ENCODE measurements at places on chromosomes 1 and 21.

DNA sequence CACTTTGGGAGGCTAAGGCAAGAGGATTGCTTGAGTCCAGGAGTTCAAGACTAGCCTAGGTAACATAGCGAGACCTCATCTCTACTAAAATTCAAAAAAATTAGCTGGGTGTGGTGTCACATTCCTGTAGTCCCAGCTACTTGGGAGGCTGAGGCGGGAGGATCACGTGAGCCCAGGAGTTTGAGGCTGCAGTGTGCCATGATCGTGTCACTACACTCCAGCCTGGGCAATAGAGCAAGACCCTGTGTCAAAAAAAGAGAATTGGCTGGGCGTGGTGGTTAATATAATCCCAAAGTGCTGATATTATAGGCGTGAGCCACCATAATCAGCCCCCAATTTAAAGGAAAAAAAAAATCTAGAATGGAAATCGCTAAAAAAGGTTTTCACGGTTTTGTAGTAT lies 7.0 kb downstream of the MACO1 start:
- DNase-seq = no peak

GRCh38 chr1:231969076-231969475 lies 342.5 kb downstream of the DISC1 start:
- no peak for DNase-seq

DNA sequence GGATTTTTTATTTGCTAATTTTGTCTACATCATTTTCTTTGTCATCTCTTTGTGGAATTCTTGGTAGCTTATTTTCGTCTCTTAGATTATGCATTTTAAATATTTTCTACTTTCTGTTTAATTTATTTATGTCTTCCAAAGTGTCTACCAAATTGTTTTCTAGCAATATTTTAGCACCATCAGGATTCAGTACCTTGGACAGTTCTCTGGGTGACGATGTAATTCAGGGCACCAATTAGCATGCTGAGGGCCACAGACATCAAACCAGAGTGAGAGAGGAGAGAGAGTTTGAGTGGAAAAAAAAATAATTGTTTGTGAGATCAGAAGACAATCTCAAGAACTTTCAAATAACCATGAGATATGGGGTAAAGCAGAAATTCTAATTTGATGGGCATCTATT lies 169.8 kb upstream of the CXADR start:
- no peak for DNase-seq

- DNase-seq = no peak
Observed at GRCh38 chr1:1631782-1632420, at the start of gene MMP23B. Gene MMP23B, plus strand, starts transcription at chr1:1632173. Its CDS starts 46 bp downstream, at chr1:1632219.

DNA sequence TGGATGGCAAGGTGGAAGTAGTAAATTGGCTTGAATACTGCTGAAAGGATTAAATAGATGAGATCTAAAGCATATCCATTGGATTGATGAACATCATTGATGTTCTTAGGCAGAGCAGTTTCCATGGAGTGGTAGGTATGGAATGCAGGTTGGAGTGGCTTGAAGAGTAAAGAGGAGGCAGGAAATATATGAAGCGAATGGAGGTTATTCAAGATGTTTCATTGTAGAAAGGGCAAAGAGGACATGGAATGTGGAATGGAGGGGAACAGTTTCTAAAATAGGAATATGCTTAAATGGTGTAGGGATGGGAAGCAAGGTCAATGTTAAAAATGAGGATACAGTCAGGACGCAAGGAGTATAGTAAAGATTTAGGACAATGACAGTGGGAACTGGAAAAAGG lies 6.1 kb downstream of the OSBPL9 start:
- DNase-seq = no peak

DNA sequence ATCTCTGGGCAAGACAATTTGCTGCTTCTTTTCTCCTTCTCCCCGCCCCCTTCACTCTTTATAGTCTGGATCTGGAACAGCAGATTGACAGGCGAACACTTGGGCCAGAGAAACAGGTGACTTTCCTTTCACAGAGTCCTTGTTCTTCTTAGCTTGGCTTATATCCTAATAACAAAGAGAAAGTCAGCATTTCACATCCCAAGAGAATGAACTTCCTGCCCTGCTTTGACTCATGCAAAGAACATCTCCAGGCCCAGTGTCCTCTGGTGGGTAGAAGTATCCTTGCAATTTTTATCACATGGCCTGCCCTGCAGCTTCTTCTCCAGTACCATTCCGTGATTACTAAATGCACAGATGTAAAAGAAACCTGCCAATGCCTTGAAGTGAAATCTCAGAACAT lies 764.4 kb downstream of the ADGRL2 start:
- no peak for DNase-seq

DNA sequence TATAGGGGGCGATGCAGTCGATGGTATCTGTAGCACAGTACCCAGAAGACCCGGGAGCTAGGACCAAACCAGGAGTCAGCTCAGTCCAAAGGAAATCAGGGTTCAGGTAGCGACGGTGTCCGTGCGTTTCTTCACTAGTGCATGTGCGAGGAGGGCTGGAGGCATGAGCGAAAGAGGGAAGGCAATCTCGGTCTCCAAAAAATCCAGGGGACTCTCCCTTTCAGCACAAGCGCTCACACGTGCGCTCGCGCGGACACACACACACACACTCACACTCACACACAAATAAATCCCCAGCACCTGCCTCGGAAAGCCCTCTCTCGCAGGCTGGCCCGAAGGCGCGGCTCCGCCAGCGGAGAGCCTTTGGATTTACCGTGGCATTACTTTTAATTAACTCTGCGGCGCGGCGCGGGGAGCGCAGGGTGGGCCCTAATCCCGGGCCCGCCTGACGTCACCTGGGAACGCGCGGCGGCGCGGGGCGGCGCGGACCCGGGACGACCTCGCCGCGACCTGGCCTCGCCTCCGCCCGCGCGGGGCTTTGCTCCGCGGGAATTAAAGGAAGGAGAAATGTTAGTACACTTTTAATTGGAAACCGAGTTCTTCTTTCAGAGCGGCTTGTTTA lies 121.2 kb downstream of the LMX1A start:
- DNase-seq = no peak

DNA sequence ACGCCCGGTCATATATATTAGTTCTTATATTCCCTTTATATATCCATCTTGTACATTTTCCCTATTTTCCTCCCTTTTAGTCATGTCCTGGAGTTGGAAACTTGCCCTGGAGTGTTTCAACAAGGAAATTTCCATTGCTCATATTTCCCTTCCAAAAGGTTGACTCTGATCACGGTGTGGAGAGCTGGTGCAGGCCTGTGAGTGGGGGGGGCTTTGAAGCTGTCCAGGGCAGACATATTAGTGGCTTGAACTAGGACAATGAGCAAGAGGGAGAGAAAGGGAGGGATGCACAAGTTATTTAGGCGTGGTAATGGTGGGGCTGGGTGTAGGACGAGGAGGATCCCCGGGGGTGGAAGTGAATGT lies 30.4 kb upstream of the TMEM61 start:
- no peak for DNase-seq

- DNase-seq = no peak
Observed at GRCh38 chr1:157042846-157043245, 2.7 kb downstream of the ARHGEF11 start.

GRCh38 chr1:38962113-38962512 lies 20.5 kb upstream of the RHBDL2 start:
- no peak for DNase-seq

DNA sequence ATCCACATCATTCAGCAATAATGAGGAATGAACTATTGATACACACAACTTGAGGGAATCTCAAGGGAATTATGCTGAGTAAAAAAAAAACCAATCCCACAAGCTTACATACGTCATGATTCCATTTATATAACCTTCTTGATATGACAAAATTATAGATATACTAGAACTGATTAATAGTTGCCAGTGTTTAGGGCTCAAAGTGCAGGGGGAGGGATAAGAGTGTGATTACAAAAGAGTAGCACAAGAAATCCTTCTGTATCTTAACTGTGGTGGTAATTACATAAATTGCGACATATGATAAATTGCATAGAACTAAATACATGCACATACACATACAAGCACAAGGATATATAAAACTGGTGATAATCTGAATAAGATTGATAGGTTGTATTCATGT lies 13.5 kb downstream of the DIRAS3 start:
- DNase-seq = no peak

GRCh38 chr1:116375148-116375886 lies 2.3 kb downstream of the ATP1A1 start:
- DNase-seq = no peak

GRCh38 chr1:158140764-158141192 lies 39.9 kb upstream of the CD1D start:
- DNase-seq = no peak

DNA sequence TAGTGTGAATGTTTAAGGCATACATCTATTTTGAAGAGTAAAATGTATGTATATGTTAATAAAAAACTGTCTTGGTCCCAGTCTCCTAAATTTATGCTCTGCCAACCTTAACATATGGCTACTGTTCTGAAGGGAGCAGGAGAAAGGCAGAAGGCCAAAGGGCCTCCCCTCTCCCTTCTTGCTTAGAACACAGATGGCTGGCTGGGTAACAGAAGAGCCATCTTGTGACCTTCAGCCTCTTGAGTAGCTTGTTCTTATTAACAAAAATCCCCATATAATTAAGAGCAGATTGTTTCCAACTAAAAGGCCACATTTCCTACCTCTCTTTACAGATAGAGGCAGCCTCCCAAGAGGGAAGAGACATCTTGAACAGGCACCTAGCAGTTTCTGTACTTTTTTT lies 36.1 kb downstream of the EPB41 start:
- DNase-seq = no peak

DNA sequence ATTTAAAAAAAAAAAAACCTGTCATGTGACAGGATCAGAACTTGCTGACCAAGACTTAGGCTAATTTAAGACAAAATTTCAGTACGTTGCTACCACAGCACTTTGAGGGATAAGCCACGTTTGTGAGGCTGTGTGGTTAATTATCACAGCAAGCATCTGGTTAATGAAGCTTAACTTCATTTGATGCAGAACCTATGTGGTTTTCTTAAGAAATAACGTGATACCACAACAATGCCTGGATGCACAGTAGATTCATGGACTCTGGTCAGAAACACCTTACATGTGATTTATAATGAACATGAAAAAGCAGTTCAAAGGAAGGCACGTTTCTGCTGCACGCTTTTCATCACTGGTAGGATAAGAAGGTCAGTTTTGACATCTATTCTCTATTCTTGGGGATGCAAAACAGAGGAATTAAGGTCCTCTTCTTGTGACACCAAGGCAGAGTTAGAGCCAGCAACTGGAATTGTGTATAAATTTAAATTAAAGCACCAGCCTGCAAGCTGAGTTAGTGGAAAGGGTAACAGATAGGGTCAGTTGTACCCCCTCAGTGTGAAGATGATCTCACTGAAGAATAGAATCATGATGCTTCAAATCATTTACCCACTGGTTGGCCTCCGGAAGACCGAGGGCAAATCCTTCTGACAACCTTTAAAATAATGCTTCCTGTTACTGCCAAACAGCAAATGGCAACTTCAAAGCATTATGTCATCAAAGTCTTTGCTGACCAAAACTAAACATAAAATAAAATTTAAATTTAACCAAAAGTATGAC lies 6.0 kb upstream of the KRTAP8-1 start:
- DNase-seq = no peak

- no peak for DNase-seq
Observed at GRCh38 chr1:40645118-40645680, 20.3 kb downstream of the RIMS3 start.

- DNase-seq = no peak
Observed at GRCh38 chr1:218705391-218705790, 360.3 kb downstream of the TGFB2 start.

- no peak for DNase-seq
Observed at GRCh38 chr1:24673341-24673740, 30.2 kb downstream of the SRRM1 start.

GRCh38 chr1:22420455-22421053 lies 31.1 kb upstream of the ZBTB40 start:
- peak; percentile 18 for DNase-seq

DNA sequence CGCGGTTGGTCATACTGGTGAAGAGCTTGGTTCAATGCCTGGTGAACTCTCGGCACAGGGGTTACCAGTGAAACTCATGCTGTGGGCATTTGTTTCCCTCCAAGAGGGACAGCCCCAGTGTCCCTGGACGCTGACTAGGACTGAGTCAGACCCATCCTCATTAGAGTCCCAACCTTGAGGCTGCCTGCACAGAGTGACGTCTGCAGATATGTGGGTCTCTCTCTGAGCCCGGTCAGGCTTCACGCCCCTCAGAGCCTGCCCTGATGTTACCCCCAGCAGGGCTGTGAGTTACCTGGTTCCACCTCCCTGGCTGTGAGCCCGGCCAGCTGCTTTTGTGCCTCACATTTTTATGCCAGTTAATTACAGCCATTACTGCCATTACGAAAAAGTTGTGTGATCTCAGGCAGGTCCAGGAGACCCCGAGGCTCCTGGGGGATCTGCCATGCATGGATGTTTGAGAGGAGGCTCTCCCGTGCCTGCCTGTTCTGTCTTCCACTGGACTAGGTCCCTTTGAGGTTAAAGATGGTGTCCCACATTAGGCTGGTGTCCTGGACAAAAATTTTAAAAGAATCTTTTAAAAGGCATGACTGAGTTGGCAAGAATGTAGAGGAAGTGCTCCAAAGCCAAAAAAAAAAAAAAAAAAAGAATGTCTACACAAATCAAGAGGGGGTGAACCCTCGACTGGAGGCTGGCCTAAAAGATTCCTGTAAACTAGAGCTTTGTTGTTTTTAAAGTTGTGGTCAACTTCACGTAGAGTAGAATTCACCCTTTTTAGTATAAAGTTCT lies 36.6 kb upstream of the PADI1 start:
- DNase-seq = no peak

DNA sequence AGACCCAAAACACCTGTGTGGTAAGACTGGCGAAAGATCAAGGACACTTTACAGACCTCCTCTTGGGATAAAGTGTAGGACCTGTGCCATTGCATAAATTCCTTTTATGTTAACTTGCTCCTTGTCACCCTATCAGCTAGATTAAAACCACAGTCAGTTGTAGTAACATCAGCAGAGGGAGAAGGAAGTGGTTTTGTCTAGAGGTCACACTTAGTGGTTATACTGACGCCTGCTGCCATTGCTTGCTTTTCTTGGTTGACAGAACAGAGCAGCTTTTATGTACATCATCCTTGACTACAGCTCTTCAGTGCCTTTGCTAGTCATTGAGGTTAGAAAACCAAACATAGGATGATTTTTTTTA lies 101.4 kb downstream of the PBX1 start:
- DNase-seq = no peak

- no peak for DNase-seq
Observed at GRCh38 chr1:24865168-24865567, 64.9 kb downstream of the RUNX3 start.

GRCh38 chr1:204733869-204734596 lies 48.5 kb upstream of the LRRN2 start:
- DNase-seq = no peak

GRCh38 chr1:217211486-217211885 lies 419.4 kb downstream of the GPATCH2 start:
- no peak for DNase-seq

- no peak for DNase-seq
Observed at GRCh38 chr1:24909388-24909898, 20.6 kb downstream of the RUNX3 start.

GRCh38 chr21:42146821-42147220 lies 72.1 kb upstream of the ABCG1 start:
- no peak for DNase-seq

DNA sequence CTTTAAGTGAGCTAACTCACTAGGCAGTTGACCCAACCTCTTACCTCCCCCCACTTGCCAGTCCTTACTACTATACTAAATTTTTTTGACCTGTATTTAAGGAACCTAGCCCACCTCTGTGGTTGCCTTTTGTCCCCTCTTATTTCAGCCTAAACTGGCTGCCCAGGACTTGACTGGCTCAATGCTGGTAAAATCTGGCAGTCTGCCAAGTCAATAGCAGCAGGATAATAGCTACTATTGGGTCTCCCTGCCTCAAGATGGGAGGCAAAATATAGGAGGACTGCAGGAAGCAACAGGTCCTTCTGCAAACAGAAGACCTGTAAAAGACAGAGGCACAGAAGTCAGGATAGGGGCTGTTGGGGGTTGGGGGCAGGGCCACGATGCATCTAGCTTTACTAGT lies 144.2 kb upstream of the POGK start:
- DNase-seq = no peak
